Cardiac septum (tissue), 1 donor: ENCODE measurements at places on chromosomes 6 and 20. TPM values are rescaled to one million over a fixed set of nuclear protein-coding genes. Genes with fewer than 3 reads are reported as not detected.

EGFL8 gene
- 5.1 TPM for total RNA-seq

HLA-DOB gene
- 0.35 TPM for total RNA-seq

IFT52 gene
- total RNA-seq = 10.2 TPM

GRCh38 chr20:14580418-14581074, 243.1 kb upstream of the FLRT3 start:
- DNase-seq = no peak

DNA sequence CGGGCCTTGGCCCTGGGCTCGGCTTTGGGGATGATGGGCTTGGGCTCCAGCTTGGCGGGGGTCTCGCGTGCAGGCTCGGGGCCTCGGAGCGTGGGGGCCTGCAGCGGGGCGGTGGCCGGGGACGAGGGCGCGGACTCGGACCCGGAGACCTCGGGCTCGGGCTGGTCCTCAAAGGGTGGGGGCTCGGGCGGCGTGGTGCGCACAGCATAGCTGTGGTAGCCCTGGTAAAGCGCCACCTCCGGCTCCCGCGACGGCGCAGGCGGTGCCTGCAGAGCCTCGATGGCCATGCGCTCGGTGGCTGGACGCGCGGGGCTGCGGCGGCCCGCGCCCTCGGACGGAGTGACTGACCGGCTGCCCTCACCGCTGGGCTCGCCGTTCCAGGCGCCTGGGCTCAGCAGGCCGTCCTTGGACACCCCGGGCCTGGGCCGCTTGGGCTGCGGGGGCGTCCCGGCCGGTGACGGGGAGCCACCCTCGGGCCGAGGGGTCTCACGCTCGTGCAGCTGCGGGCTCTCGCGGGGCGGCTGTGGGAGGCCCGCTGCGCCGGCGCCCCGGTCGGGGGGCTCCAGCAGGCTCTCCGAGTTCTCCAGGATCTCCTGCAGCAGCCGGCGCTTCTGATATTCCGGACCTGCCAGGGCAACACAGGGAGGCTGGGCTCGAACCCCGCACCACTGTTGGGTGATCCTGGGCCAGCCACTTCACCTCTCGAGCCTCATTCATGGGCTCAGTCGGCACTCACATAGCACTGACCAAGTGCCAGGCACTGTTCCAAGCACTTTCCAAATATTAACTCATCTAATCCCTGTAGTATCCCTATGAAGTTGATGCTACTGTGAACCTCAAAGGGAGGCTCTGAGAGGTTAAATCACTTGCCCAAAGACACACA, 71.0 kb downstream of the JPH2 start:
- DNase-seq = no peak
